CD4-positive, alpha-beta T cell treated with Interleukin-15 for 1 hour (primary cell): ENCODE measurements at places on chromosomes 3 and 15.

GRCh38 chr15:31162721-31163510, 61.4 kb upstream of the TRPM1 start:
- no peak for DNase-seq

GRCh38 chr3:141330718-141331376, 37.5 kb upstream of the ZBTB38 start:
- no peak for DNase-seq

GRCh38 chr3:125646581-125646980, 51.3 kb upstream of the OSBPL11 start:
- no peak for DNase-seq

GRCh38 chr15:30885814-30886213, 17.9 kb upstream of the FAN1 start:
- DNase-seq, result no peak

GRCh38 chr3:48952510-48953118, 34.0 kb downstream of the ARIH2 start:
- DNase-seq, result peak; percentile 44

DNA sequence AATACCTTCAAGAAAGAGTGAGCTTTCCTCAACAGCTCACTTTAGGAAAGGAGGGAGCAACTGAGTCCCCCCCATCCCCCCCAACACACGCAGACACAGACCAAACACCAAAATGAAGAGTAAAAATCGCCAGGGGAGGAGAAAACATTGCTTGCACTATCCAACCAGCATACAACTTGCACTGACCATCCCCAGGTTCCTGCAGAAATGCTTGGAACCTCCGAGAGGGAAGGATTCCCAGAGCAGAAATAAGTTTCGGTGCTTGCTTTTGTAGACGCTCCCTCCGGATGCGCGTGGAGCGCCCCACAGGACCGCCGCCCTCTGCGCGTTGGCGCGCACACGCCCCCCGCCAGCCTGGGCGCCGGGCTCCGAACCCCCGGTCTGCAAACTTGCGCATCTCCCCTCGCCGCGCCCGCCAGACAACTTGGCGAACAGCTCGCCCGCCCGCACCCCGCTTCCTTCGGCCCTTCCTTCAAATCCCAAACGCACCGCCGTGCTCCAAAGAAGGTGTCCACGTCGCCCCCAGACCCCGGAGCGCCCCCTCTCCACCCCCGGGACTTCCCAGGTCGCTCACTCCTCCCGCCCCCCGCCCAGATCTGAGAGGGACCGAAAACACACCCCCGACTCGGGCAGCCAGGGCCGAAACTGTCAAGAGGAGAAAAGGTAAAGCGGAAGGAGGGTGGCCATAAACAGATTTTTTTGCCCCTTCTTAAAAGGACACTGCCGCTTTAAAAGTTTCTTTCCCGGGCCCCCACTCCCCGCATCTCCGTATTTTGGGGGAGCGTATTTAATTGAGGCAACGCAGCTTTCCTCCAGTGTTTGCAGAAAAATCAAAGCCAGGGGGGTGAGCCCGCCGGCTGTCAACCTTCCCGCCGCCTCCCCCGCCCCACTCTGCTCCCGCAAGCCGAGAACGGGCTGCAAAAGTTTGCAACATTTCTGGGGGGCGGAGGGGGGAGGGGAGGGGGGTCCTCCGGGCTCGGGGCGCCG, 859 bp downstream of the RORA start:
- DNase-seq, result no peak

- no peak for DNase-seq
Measured at GRCh38 chr3:99708207-99708745, 69.9 kb downstream of the COL8A1 start.

DNA sequence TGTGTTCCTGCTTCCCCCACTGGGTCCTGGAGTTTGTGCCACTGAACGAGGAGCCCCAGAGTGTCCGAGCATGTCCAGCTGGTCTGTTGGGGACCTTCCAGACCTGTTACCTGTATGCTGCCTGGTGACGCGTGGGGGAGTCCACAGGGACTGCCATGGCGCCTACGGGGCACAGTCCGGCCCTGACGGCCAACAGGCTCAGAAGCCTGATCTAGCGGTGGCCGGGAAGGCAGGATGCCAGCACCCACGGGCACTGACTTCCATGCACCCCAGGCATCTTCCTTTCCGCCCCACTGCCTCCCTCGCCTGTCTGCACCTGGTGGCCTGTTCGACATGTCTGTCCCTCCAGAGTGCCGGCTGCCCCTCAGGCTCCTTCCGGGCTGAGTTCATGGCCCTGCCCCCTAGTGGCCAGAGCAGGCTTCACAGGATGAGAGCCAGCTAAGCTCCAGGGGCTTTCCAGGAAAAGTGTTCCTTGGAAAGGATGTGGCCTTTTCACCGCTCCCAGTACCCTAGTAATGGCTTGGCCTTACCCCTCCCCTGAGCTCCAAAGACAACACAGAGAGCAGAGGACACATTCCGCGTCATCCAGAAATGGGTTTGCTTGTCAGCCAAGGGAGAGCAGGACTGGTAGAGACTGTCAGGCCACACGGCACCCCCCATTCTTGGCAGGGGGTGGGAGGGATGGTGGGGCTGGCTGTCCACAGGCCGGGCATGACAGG, 35.7 kb downstream of the NGRN start:
- DNase-seq, result peak; percentile 48

DNA sequence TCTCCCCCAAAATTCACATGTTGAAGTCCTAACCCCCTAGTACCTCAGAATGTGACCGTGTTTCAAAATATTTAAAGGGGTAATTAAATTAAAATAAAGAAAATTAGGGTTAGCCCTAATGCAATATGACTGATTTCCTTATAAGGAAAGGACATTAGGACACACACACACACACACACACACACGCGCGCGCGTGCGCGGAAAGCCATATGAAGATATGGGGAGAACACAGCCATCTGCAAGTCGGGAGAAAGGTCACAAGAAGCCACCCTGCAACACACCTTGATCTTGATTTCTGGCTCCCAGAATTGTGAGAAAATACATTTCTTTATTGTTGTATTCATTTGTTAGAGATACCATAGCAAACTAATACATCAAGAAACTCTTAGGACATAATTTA, 54.6 kb upstream of the STXBP5L start:
- no peak for DNase-seq

GRCh38 chr3:121667333-121667732, 6.6 kb upstream of the HCLS1 start:
- no peak for DNase-seq

DNA sequence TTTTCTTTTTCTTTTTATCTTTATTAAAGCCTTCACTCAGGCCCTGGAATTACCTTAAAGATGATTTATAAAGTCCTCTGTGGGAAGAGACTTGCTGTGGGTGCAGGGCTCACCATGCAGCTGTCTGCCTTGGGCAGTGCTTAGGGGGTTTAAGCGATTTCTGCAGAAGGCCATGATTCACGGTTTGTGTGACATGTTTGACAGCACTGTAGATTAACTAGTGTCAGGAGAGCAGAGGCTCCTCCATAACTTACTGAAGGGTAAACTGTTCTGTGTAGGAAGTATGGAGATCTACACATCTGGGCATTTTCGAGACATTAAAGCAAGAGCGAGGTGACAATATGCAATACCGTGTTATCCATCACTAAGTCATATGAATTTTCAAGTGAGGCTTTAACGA, 137.7 kb downstream of the LRIG1 start:
- DNase-seq, result no peak

DNA sequence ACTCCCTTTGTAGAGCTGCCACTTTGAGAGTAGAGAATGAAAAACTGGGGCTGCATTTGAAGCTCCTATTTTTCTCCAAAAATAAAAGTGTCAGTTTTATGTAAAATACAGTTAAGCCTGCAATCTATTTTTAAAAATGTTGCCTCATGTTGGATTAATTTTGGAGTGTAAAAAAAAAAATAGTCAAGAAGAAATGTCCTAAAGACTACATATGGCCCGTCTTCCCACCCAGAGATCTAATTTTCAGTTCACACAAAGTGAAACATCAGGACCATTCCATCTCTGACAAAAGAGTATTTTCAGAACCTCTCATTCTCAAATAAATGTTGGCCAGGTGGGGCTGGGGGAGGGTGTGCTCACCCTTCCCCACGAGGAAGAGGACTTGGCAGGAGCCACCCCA, 62.7 kb downstream of the HHLA2 start:
- DNase-seq, result no peak

- DNase-seq, result no peak
Measured at GRCh38 chr3:126545544-126545943, 13.2 kb downstream of the C3orf22 start.

DNA sequence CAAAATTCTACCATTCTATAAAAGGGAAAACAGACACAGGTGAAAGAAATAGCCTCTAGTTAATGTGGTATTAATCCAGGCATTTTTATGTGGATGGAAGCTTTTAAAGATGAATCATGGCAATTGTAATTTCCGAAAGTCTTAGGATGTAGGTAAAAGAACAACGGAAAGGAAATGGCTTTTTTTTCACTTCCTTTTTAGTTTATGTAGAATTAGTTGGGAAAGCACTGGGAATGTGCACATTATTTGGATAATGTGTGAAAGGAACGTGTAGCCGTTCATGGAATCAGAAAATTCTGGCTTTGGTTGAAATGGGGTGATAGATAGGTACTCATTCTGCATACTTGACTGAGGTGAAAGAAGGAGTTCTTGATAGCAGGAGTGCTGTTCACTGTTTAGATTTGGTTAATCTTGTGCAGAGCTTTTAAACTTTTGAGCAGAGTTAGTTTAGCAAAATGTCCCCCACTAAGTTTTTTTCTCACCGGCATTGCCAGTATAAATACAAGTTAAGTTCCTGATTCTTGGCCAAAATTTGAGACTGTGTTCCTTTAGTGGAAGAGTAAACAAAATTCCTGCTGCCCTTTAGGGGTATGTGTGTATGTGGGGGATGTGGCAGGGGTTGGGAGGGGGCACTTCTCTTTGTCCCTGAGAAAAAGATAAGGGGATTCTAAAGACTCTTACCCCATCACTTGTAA, 20.2 kb upstream of the UTS2B start:
- DNase-seq, result no peak

DNA sequence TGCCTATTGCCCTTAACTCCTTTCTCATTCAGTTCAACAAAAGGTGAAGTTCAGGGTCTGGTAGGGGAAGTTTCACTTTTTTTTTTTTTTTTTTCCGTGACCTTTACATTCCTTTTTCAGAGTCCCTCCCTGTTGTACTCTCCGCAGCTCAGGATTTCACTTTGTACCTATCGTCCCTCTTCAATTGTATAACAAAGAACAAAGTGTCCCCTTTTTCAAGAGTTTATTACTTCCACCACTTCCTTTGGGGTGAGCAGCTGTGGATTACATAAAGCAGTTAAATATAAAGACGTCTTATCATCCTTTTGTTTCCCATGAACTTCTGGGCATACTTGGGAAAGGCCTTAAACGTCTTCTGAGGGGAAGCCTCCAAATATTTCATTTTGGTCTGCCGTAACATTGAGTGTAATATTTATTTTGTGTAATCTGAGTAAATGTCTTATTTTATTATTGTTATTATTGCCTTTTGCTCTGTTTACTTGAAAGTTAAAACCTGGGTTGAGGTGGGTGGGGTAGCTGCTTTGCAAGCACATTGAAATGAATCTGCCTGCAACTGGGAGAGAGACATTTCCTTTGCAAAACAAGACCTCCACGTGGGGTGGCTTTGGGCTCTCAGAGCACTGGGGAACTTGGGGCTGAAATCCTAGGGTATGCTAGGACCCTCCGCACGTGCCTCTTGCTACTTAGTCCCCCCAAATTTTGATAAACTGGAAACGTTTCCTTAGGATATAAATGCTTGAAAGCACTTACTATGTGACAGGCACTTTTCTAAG, 169.4 kb downstream of the MCTP2 start:
- no peak for DNase-seq

DNA sequence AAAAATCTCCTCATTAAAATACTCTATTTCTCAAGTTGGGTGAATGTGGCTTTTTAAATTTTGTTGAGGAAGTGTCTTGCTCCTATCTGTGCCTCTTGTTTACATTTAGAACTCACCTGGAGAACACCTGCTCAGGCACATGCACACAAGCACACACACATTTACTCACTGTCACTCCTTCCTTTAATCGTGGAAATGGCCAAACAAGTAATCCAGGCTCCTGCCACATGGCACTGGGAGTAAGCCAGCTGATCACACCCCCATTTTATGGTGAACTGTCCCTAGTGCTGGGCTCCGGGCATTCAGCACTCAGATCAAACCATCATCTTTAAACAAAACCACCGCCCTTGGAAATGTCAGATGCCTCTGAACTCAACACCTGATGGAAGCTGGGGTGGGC, 204.7 kb upstream of the BHLHE40 start:
- no peak for DNase-seq

DNA sequence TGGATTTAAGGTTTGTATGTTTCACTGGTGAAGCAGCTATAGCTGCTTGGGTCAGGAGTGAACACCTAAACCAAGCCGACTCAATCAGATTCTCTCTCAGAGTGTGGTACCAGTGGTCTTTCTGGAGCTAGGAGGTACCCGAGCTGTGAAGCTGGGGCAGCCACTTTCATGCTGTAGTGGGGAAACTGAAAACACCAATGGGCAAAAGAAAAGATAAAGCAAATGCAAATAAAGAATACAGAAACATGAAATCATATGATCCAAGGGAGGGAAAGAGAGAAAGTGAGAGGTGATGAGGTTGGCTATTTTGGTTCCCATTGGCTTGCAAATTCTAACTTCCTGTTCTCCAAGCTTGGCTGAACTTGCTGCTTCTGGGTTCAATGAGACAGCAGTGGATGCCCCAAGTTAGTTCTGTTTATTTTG, 212.3 kb upstream of the CFAP20DC start:
- no peak for DNase-seq

DNA sequence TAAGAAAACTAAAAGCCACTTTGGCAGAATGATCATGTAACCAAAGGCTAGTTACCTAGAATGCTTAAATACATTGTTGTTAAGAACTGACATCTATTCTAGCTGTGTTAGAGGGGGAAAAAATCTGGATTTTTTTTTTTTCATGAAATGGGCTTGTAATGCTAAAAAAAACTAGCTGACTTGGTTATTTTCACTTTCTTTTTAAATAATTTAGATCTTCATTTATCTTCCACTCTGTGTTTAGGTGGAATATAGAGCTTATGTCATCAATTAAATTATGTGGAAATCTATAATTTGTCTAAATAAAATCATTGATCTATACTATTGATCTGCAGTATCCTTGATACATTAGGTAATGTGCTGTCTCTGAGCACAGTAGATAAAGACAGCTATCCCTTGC, 217.4 kb downstream of the TCF12 start:
- no peak for DNase-seq

DNA sequence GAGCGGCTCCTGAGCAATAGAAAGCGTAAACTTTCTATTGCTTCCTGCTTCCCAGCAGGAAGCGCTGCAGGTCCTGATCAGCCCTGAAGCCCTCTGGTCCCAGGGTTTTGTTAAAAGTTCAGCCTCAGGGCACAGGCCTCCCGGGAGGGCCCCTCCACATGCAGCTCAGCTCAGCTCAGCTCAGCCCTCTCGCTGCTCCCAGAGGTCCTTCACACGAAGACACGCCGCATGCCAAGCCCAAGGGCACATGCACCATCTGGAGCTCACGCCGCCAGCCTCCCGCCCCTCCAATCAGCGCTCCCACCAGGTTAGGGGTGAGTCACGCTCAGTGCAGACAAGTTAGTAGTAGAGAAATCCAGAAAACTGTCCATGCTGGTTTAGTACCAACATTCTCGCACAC, 12.7 kb downstream of the TKT start:
- no peak for DNase-seq
